ENCODE measurements at places on chromosomes 1 and 21.

- no peak for DNase-seq
Observed at GRCh38 chr1:25184001-25184762, 48.1 kb downstream of the SYF2 start.

DNA sequence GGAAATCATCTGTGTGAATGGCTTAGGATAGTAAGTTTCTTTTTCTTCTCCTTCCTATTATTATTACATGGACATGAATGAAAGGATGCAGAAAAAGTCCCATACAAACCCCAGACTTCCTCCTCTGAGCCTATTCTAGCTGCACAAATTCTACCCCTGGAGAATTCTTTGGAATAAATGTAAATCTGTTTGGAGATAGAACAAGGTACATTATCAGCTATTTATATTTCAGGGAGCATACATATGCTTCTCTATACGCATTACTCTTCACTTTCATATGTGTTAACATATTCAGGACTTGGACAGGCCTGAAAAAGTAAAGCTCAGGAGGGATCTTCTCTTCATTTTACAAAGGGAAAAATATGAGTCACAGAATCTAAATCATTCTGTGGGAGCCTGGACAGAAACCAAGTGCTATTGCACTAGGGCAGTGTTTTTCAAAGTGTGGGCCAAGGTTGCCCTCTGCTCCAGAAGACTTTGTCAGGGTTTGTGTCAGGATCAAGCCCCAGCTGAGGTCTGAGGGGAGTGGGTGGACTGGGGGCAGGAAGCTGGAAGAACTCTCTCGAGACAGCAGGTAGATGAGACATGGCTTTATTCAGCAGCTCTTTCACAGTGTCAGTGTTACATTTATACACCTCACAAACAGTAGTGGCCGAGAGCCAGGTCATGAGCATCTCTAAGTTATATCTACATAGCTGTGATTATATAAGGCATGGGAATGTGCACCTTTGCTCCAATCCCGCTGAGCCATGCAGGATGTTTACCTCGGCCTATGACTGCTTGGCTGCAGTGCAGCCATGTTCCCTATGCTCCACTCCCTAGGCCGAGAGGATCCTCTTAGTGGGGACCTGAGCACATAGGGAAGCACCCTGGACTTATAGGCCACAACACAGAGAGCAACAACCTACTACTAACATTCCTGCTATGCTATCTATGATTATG, 114.3 kb downstream of the GDAP2 start:
- no peak for DNase-seq

DNA sequence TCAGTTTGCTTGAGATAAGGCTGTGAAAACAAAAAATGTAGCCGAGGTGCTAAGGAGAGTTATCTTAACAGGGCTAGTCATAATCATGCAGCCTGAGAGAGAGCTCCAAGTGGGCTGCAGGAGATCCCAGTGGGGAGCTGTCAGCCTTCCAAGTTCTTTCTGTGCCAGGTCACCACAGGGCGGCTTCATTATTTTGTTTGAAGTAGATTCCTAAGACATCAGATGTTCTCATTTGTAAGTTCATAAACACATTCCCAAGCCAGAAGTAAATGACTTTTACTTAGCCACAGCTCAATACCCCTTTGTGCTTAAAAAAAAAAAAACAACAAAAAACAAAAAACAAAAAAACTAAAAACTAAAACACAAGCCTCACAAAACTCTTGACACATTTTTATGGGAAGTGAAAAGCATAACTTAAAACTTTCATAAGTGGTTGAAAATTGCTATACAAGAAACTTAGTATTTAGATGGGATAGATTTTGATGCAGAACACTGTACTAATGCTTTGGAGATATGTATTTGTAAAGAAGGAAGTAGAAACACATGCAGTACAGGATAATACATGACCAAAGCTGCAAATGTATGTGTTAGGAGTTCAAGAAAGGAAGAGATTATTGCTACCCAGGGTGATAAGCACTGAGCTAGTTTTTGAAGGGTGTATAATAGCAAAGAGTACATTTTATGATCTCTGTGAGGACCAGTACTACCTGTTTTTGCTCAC, 8.6 kb downstream of the CDC14A start:
- DNase-seq, result no peak

GRCh38 chr1:116581323-116581885, 10.6 kb upstream of the CD58 start:
- no peak for DNase-seq

- DNase-seq, result no peak
Observed at GRCh38 chr21:28867401-28867800, 125.3 kb downstream of the LTN1 start.

GRCh38 chr1:8427493-8427892, 109.6 kb downstream of the SLC45A1 start:
- DNase-seq, result no peak

GRCh38 chr1:78549891-78550290, 59.1 kb downstream of the PTGFR start:
- no peak for DNase-seq

DNA sequence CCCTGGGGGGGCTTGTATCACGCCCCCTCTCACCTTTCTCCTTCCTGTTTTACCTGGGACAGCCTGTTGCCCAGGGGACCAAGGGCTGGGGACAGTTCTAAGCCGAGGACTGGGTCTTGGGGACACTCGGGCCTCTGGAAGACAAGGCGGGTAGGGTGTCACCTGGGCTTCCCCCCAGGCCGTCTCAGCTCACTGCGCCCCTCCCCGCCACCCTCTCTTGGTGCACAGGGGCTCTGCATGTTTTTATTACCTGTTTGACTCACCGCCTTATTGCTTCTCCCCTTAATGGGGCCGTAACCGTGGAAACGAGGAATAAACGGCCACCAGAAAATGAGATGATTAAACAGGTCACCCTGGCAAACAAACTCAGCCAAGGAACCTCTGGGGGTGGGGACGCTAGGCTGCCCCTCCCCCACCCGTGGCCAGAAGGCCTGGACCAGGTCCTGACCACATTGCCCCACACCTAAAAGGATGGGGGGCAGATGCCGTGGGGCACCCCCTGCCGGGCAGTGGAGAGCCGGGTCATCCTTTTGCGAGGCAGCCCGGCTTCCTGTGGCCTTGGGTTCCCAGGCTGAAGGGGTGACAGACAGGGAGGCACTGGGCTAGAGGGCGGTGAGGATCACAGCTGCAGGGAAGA, 109.9 kb downstream of the CASZ1 start:
- no peak for DNase-seq

DNA sequence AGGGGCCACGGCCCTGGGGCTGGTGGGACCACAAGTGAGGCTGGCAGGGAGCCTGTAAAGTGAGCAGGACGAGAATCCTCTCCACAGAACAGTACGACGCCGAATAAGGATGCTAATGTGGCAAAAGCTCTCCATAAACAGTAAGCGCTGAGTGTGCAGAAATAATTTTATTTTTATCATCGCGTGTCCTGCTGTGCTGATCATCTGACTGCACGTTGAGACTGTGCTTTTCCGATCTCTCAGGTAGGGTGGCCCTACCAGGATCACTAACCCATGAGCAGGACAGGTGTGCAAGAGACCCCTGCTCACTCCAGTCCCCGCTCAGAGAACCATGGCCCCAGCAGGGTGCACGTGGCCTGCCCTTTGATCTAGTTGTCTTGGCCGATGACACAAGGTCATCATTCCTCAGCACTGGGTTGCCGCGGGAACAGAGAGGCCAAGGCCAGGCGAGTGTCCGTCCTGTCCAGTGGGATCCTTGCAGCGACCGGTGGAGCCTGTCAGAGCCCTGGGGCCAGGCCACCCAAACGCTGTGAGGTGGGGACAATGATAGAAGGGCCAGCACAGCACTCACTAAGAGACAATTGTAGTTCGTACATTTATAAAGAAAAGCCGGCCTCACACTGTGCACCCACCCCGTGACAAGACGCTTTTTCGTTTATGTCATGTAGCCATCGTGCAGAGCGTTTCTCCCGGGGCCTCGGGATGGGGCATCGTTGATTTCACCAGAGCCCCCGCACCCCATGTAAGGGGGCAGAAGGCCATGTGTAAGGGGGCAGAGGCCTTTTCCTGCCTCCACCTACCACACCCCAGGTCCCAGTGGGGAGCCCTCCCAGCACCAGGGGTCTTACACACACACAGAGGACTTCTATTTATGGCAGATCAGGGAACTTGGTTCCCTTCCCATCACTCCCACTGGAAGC, 52.7 kb upstream of the ADARB1 start:
- peak; percentile 66 for DNase-seq

DNA sequence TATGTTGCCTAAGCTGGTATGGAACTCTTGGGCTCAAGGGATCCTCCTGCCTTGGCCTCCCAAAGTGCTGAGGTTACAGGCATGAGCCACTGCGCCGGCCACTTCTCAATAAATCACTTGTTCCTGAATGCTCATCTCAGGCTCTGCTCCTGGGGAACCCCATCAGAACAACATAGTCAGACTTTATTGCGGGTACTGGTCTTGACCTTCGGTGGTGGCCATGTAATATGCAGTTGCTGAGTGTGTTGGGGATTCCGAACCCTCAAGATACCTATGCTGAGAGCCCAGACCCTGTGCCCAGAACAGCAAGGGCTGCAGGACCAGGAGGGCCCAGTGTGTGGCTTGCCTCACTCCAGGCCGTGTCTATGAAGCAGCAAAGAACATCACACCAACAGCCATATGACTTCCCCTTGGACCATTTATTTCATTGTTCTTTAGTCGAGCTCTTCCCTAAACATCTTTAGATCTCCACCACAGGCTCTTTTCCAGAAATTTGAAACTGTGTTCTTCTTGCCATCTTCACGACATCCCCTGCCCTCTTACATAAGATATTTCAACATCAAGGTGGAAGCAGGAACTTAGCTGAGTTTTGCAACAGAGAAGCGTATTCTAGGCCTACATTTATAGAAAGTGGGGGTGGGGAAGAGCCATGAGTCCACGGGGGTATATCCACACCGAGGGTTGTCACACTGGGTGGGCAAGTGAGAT, 12.7 kb upstream of the SDHB start:
- no peak for DNase-seq

- no peak for DNase-seq
Observed at GRCh38 chr1:89901957-89902669, 81.3 kb downstream of the LRRC8D start.

GRCh38 chr1:232793944-232794343, 11.3 kb upstream of the MAP10 start:
- no peak for DNase-seq

GRCh38 chr1:50458507-50458906, 35.3 kb upstream of the DMRTA2 start:
- DNase-seq, result no peak

DNA sequence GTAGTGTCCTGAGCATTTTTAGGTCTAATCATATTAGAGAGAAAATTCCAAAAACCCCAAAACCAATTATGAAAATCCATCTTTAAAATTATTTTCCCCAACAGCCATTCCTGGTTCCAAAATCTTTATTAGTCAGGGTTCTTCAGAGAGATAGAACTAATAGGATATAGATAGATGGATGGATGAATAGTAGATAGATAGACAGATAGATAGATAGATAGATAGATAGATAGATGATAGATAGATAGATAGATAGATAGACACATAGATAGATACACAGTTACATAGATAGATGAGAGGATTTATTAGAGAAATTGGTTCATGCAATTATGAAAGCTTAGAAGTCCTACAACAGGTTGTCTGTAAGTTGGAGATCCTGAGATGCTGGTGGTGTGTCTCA, 122.7 kb upstream of the POGK start:
- DNase-seq, result no peak

DNA sequence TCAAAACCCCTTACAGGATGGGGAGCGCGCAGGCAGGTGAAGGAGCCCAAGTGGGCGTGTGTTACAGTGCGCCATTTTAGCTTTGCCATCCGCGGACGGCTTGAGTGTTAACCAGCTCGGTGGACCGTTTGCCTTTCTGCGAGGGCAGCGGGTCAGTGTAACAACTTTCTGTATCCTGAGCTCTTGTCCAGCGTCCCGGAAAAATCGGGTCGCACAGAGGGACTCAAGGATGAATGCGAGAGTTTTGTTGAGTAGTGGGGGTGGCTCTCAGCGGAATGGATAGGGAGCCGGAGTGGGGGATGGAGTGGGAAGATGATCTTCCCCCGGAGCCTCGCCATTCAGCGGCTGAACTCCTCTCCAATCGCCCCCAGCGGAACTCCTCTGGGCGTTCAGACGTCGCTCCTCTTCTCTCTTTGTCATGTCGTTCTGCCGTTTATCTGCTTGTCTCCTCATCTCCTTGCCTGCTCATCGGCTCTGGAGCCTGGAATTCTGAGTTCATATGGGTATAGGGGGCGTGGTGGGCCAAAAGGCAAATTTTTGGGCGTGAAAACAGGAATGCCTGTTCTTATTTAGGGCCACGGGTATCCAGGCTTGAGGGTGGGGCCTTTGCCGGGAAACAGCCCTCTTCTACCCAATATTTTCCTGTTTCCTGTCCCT, 295.4 kb downstream of the CTH start:
- DNase-seq, result peak; percentile 72

DNA sequence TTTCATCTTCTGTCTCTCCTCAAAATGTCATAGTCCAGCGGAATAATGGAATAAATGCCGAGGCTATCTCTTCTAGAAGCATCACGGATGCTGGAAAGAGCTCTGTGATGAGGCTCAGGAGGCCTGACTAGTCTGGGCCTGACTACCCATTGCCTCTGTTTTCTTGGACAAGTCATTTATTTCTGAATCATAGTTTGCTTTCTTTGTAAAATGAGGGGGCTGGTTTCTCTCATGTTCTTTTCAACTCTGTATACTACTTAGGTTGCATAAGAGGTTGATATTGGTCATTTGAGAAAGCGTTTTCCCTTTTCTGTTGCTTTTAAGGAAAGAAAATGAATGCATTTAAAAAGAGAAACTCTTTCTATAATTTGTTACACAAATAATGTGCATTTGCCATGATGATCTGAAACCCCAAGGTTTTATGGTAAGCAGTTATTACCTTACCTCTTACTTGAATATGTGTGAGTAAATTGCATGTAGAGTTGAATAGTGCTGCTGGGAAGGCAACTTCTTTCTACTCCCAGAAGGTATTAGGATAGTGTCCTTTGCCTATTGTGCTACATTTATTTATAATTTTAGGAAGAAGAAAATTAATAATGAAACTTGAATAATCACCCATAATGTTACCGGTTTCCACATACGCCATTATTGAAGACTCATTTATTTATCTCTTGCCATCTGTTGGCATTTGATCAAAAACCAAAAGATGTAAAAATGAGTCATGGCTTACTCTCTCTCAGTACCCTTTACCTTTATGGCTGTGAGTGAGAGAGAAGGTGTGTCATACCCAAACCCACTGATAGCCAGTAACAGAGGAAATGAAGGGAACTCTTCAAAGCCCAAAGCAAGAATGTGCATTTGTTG, 179.1 kb downstream of the FASLG start:
- DNase-seq, result no peak

DNA sequence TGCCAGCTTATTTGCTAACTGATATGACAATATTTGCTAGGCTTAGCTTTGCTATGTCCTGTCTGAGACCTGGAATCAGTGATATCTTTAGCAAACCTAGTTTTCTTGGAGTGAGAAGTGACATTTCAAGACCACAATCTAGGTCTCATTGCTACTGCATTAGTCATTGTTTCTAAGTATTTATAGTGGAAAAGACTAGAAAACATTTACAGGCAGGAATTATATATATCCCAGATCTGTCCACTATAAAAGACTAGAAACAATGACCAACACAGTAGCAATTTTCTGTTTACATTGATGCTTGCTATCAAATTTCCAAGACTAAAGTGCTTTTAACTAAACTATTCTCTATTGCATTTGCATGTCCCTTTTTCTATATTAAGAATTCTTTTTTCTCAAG, 5.0 kb upstream of the RGS18 start:
- no peak for DNase-seq

All from cardiac septum (tissue), 1 donor.